ENCODE measurements at places on chromosomes 16 and 17.

GRCh38 chr17:36752096-36752888 is 150.9 kb downstream of the MRM1 start:
- DNase-seq: no peak

- DNase-seq: no peak
Observed at GRCh38 chr17:4786516-4786915, 352 bp upstream of the VMO1 start.

DNA sequence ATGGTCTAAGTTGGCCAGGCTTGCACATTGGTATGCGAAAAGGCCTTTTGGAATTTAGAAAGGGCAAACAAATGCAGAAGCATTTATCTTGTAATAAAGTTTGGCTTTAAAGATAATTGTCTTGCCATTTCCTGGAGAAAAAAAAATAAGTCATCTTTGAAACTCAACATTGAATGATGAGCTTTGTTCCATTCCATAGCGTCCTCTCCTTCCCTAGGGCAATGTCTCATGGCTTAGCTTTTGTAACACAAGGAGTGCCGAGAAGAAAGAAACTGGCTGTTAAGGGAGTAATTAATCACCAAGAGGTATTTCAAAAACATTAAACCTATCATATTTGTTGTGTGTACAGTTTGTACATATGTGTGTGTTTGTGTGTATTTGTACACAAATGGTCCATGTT is 372.3 kb downstream of the NPIPA8 start:
- no peak for DNase-seq

DNA sequence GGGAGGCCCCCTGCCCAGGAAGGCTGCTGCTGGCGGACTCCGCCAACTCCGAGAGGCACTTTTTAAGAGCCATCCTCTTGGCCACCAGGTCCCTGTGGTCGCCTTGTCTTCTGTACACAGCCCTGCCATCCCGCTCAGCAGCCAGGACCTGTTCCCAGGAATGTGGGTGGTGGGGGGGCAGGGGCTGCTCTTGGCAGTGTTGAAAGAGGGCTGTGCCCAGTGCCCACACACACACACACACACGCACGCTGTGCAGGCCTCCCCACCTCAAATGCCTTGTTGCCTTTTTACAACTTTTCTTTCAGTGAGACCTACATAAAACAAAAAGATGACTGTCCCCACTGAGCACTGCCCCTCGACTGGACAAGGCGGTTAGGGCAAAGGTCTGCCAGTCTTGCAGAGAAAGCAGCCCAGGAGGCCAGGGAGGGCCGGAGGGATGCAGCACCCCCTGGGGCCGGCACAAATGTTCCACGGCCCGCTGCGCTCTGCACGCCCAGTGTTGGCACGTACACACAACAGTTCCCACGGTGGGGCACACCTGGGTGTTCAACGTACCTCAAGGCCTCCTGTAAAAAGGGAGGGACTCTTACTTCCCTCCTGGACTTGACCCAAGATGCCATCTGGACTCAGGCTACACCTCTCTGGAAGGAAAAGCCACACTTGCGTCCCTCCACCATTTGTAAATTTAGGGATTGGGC is 18.5 kb upstream of the PITPNA start:
- DNase-seq: no peak

DNA sequence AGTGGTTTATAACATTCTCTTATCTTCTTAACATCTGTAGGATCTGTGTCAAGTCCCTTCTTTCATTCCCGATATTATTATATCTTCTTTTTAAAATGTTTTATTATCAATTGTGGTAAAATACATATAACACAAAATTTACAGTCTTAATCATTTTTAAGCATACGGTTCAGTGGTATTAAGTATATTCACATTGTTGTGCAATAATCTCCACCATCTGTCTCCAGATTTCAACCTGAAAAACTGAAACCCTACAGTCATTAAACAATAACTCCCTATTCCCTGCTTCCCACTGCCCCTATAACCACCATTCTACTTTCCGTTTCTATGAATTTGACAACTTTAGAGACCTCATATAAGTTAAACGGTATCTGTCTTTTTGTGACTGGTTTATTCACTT is 45.5 kb downstream of the CEP112 start:
- DNase-seq: no peak

All from ELF-1 (cell line).